ENCODE measurements at places on chromosomes 4 and X. TPM values are rescaled to one million over a fixed set of nuclear protein-coding genes. Genes with fewer than 3 reads are reported as not detected.

DKK2 gene
- not detected for polyA plus RNA-seq

NEXMIF gene
- polyA plus RNA-seq, result 0.01 TPM

FGF5 gene
- 3.9 TPM for polyA plus RNA-seq

CHRNA9 gene
- polyA plus RNA-seq, result 0.09 TPM

SLC6A14 gene
- polyA plus RNA-seq, result 0.08 TPM

INTU gene
- polyA plus RNA-seq, result 1.8 TPM

GDPD2 gene
- polyA plus RNA-seq, result 0.14 TPM

GAGE2A gene
- not detected for polyA plus RNA-seq

MAGEC2 gene
- polyA plus RNA-seq, result not detected

GPR34 gene
- polyA plus RNA-seq, result not detected

MAGEC1 gene
- not detected for polyA plus RNA-seq

Measured in mammary epithelial cell (primary cell).